ENCODE measurements at places on chromosomes 11 and 22. TPM values are rescaled to one million over a fixed set of nuclear protein-coding genes. Genes with fewer than 3 reads are reported as not detected.

- no peak overlapping the region for H3K27ac ChIP-seq
- no peaks in the 10 kb centered on the region for H3K36me3 ChIP-seq
- H3K4me1 ChIP-seq: no peaks in the 10 kb centered on the region
- H3K27me3 ChIP-seq: no peaks in the 10 kb centered on the region
- H3K4me3 ChIP-seq: no peak overlapping the region
Measured at GRCh38 chr11:120722524-120722923, 211.0 kb downstream of the GRIK4 start.

YPEL4 gene
- total RNA-seq: 1.7 TPM

DNA sequence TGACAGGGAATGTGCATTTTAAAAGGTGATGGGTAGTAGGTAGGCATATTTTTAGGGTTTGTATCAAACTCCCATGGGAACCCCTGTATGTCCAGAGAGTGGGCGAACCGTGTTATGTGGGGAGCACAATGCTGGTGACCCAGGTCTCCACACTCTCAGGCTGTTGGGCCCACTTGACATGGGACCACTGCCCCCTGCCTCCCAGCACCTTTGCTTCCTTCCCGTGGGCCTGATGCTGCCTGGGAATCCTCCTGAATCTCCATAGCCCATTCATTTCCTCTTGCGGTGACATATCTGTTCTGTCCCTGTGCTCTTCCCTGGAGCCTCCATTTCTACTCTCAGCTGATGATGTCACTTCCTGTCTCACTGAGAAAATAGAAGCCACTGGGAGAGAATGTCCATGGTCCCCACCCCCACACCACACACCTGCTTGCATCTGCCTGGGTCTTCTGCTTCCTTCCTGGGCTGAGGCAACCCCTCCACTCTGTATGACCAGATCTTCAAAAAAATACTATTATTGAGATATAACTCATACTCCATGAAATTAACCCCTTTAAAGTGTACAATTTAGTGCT lies 55.8 kb upstream of the THY1 start:
- H3K27me3 ChIP-seq: peaks cover 5% of the 10 kb centered on the region
- no peaks in the 10 kb centered on the region for H3K36me3 ChIP-seq
- no peak for DNase-seq
- no peak overlapping the region for H3K27ac ChIP-seq
- H3K4me3 ChIP-seq: no peak overlapping the region

GRCh38 chr11:34151916-34152845 lies 46.8 kb downstream of the NAT10 start:
- no peaks in the 10 kb centered on the region for H3K27me3 ChIP-seq
- peaks cover 15% of the 10 kb centered on the region for H3K36me3 ChIP-seq
- H3K27ac ChIP-seq: no peak overlapping the region
- no peak overlapping the region for H3K4me3 ChIP-seq
- H3K4me1 ChIP-seq: no peaks in the 10 kb centered on the region
- DNase-seq: no peak

KIRREL3 gene
- total RNA-seq: not detected

DNA sequence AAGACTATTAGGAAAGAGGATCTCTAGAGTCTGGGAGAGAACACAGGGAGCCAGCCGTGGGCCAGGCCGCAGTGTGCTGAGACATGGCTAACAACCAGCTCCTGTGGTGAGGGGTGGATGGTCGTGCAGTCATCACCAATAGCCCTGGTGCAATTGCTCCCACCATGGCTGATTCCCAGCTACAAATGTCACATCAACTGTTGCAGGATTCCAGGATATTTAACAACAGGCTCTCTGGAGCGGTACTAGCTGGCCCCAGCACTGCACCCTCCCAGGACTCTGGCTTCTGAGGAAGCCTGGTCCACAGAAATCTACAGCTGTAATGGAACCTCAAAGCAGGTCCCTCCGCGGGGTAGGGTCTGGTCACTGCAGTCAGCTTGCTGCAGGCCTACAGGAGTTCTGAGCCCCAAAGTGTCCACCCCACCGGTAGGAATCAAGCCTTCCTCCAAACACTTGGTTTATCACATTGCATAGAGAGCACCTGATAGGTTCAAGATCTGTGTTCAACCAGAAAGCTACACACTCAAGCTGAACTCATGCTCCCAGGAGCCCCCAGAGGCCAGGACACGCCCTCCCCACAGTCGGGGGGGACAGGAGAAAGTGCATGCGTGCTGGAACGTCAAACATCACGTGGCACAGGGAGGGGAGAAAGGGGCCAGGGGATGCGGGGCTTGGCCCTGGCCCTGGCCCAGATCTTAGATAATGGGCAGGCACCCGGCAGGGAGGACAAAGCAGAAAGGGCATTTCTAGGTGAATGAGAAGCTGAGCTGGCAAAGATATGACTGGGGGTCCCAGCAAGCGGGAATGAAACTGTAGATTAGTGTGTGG lies 609.0 kb downstream of the TBC1D22A start:
- no peaks in the 10 kb centered on the region for H3K36me3 ChIP-seq
- no peaks in the 10 kb centered on the region for H3K4me1 ChIP-seq
- DNase-seq: no peak
- no peaks in the 10 kb centered on the region for H3K27me3 ChIP-seq

ART1 gene
- total RNA-seq: not detected

DNA sequence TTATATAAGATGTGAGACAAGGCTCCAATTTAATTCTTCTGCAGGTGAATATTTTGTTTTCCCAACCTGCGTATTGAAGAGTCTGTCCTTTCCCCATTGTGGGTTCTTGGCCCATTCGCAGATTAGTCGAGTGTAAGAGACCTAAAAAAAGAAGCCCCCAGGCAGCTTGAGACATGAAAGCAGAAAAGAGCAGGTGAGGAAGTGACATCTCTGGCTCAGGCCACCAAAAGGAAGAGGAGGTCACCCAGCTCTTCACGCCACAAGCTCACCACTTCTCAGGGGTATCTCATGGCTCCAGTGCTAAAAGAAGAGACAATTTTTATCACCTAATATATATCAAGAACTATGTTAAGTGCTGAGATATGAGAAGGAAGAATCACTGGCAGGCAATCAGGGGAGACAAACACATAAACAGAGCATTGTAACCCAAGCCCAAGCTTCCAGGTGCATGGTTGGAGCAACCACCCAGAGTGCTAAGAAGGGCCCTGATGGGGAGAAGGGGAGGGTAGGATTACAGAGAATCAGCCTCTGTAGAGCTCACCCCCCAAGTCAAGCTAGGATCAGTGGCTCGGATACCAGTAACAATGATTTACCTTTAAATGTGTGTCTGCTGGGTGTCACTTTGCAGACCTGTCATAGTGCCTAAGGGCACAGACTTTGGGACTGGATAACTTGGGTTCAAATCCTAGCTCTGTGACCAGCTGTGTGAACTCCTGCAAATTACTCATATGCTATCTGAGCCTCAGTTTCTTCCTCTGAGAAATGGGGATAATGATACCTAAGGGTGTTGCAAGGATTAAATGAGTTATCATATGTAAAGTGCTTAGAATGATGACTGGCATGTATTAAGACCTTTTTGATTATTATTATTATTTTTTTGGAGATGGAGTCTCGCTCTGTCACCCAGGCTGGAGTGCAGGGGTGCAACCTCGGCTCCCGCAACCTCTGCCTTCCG lies 39.2 kb downstream of the MCHR1 start:
- no peak overlapping the region for H3K4me3 ChIP-seq
- H3K36me3 ChIP-seq: no peaks in the 10 kb centered on the region
- H3K4me1 ChIP-seq: no peaks in the 10 kb centered on the region
- H3K27ac ChIP-seq: no peak overlapping the region
- DNase-seq: no peak
- no peaks in the 10 kb centered on the region for H3K27me3 ChIP-seq

- no peak for DNase-seq
- no peaks in the 10 kb centered on the region for H3K27me3 ChIP-seq
- no peaks in the 10 kb centered on the region for H3K36me3 ChIP-seq
- peaks cover 8% of the 10 kb centered on the region for H3K4me1 ChIP-seq
- H3K4me3 ChIP-seq: no peak overlapping the region
- H3K27ac ChIP-seq: no peak overlapping the region
Measured at GRCh38 chr22:42976217-42976933, 38.6 kb downstream of the PACSIN2 start.

Measured in CD8-positive, alpha-beta memory T cell (primary cell).